ENCODE measurements at places on chromosomes 11 and 22.

- no peak for DNase-seq
Observed at GRCh38 chr11:13208921-13209320, 68.7 kb upstream of the BMAL1 start.

DNA sequence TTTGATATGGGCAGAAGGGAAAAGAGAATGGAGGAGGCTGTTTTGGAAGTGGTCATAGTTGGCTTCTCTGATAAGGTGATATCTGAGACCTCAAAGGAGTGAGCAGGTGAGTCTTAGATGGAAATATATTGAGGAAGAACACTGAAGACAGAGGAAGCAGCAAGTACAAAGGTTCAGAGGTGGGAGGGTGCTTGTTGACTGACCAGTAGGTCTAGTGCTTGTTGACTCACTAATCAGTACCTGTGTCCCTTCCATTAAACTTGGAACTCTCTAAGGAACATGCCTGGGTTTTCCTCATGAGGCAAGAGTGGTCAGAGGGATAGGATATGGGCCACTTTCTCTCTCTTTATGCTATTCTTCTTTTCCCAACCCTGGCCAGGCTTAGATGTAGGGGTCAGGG lies 25.6 kb upstream of the GLYATL1 start:
- DNase-seq: no peak

DNA sequence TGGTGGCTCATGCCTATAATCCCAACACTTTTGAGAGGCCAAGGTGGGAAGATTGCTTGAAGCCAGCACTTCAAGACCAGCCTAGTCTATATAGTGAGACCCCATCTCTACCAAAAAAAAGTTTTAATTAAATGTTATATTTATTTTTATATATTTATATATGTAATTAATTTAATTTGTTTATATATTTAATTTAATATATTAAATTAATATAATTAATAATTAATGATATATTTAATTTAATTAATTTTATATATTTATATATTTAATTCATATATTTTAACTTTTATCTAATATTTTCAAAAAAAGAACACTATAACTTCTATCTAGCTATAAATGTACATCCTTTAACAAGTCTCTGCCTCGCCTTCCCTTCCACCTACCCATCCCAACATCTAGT lies 104.8 kb downstream of the PAX6 start:
- no peak for DNase-seq

DNA sequence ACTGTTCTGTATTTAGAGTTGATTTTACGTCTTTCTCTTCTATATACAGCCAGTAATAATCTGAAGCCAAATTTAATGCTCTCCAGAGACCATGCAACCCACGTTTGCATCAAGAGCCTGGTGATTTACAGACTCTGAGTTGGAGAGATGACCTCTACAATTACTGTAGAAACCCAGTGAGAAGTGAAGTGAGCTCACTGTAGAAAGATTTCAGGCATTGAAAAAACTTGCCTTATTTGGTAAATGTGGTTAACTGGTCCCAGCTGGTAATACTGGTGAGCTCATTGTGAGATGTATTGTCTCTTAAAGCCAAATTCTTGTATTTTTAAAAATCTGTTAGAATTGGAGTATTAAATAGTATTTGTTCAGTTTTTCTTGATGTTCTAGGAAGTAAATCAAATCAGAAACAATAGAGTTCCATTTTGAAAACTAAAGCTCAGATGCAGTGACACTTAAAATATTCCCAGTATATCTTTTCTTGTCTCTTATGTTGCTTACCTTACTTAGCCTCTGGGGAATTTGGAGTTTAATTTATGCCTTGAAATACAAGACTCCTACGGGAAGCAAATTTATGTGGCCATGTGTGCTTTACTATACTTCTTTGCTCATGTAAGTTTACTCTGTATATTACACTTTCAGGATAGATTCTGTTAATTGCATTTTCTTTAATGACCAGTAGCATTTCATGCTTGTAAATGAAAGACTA lies 189.9 kb downstream of the ARHGAP42 start:
- peak; percentile 99 for DNase-seq

DNA sequence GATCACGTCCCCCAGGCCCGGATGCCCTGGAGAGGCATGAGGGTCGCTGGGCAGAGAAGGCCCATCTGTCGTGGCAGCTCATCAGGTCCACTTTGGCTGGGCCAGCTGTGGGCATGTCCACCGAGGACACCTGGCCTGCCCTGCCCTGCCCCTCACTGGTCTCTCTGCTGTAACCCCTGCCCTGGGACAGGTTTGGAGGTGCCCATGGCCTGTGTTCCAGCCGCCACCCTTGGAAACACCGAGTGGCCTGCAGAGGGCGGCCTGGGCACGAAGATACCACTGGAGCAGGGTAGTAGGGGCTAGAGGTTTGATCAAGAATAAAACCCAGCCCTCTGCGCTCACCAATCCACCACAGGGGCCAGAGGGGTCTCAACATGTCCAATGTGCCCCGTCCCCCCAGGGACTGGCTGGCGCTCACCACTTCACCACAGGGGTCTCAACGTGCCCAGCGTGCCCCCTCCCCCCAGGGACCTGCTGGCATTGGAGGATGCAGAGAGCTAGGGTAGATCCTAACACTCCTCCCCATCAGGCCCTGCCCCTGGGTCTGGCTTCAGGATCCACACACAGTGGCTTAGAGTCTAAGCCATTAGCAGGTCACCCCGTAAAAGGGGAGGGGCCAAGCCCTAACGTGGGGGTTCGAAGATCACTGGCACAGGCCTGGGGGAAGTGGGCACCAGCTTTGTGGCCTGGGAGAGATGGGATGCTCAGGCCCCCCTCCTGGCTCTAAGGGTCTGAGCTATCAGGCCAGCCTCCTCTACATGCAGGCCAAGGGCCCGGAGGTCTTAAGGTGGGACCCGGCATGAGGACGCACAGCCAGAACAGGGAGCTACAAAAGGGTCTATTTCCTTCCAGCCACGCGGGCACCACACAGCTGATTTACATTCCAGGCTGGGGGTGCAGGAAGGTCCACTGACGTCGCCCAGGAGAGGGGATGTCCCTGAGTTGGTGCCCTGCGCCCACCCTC lies 1.3 kb upstream of the HDAC10 start:
- peak; percentile 56 for DNase-seq

GRCh38 chr11:47236482-47236881 lies 12.1 kb downstream of the ACP2 start:
- DNase-seq: peak; percentile 54

DNA sequence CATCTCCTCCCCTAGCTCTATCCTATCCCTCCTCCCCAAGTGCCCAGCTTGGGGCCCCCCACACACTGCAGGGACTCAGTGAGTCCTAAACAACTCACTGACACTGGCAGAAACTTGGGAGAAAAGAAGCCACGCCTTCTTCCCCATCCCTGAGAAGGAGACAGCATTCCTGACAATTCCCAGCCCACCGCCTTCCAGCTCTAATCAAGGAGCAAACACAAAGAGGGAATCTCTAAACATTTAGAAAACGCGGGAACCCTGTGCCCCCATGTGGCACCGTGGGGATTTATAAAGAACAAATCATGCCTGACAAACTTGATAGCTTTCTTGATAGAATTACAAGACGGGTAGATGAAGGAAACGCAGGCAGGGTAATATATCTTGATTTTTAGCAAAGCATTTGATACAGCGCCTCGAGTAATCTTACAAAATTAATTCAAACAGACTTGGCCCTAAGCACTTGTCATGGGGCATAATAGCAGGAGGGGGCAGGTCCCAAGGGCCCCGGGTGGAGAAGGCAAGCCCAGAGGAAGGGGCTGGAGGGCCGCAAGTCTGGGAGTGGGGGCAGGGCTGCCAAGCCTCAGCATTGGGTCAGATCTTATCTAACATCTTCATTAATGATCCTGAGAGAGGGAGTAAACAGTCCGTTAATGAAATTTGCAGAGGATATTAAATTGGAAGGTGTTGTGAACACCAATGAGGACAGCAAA lies 4.5 kb downstream of the CHST1 start:
- DNase-seq: no peak

DNA sequence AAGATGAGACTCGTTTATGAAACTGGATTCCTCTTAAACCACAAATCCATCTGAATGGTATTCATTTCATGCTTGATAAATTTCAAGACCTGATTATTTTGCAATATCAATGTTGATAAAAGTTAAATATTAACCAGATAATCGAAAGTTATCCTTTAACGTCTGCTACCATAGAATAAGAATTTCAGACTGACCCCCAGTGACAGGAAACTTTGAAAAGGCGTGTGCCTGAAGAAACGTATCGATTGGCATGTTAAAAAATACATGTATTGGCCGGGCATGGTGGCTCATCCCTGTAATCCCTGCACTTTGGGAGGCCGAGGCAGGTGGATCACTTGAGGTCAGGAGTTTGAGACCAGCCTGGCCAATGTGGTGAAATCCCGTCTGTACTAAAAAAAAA lies 13.9 kb downstream of the SCGB1A1 start:
- DNase-seq: no peak

- DNase-seq: no peak
Observed at GRCh38 chr11:129620237-129621104, 195.2 kb upstream of the TMEM45B start.

DNA sequence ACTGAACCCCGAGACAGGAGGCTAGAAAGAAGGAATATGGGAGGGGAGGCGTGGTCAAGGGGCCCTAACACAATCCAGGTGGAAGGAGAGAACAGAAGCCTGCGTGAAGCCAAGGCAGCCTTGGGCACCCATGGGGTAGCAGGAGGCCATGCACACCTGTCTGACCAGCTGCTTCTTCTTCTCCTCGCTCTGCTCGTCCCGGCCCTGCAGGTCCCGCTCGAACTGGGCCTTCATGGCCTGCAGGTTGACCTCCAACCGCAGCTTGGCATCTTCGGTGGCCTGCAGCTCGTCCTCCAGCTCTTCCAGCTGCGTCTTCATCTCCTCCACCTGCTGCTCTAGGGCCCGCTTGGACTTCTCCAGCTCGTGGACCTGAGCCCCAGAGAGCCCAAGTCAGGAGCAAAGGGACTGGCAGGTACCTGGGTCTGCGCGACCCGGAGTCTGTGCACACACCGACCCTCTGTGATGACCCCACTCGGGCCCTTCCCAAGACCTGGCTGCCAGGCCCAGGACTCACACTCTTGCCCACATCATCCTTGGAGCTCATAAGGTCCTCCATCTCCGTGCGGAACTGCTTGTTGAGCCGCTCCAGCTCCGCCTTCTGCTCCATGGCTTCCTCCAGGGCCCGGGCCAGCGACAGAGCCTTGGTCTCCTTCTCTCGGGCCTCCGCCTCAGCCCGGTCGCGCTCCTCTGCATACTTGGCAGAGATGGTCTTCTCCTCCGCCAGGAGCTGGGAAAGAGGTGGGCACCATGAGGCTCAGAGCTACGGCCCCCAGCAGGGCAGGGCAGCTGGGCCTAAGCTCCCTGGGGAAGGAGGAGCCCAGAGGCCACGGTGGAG lies 35.9 kb downstream of the APOL1 start:
- DNase-seq: no peak

DNA sequence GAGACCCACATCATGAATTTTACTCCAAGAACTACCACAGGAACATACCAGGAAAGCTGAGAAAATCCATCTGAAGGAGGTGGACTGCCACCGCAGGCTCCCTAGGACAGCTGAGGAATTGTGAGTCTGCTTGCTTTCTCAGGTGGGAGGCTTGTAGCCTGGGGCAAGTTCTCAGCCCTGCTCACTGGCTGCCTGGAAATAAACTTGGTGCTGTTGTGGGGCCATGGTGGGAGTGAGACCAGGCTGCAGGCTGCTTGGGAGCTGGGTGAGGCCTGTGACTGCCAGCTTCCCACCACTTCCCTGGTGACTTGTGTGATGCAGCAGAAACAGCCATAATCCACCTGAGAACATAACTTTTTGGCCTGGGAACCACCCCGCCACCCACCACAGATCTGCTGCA lies 132.7 kb upstream of the RAG2 start:
- DNase-seq: no peak

- no peak for DNase-seq
Observed at GRCh38 chr11:129694966-129695365, 120.7 kb upstream of the TMEM45B start.

GRCh38 chr11:10486161-10486840 lies 31.2 kb downstream of the AMPD3 start:
- no peak for DNase-seq

GRCh38 chr22:38353142-38353629 lies 36.0 kb upstream of the CSNK1E start:
- peak; percentile 36 for DNase-seq

DNA sequence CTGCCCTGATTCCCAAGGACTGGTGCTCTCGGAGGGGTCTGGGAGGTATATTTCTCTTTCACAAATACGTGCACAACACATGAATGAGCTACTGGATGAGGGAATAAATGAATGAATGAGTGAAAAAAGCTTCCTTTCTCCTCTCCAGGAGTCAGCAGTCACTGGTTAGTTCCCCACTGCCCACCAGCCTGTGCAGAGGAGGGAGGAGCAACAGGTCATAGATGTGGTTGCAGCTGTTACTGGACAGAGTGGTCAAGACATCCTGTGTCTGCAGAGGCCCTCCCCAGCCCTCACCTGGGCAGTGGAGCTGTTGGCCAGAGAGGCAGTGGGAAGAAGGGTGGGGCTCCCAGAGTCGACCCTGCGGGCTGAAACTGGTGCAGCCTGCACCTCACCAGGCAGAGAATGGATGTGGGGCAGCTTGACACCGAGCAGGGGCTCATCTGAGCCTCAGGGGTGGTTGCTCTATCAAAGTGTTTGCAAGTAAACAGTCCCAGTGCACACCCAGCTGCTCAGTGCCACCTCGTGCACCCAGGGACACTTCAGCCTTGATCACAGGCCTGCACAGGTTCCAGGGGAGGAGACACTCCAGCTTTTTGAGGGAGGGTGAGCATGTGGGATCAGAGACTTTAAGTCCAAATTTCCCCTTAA lies 1.4 kb upstream of the VPREB1 start:
- no peak for DNase-seq
